Gastroesophageal sphincter (tissue), 4 donors: ENCODE measurements at places on chromosomes 1 and 21.

GRCh38 chr1:240415532-240415931 is 196.4 kb downstream of the GREM2 start:
- ATAC-seq = no peak

DNA sequence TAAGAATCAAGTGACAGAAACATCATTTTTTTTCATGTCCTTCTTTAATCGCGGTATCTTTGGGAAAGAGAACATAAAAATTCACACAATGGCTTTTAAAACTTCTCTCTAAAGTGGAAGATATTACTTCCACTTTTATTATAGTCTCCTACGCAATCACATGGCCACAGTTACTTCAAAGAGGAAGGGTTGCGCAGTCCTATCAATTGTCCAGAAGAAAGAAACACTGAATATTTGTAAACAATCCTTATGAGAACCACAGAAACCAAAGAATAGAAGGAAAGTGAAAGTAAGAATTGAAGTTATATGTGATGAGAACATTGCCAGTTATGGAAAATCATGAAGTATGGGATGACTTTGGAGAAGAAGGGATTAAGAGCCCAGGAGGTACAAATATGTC is 32.6 kb downstream of the CFH start:
- no peak for ATAC-seq

DNA sequence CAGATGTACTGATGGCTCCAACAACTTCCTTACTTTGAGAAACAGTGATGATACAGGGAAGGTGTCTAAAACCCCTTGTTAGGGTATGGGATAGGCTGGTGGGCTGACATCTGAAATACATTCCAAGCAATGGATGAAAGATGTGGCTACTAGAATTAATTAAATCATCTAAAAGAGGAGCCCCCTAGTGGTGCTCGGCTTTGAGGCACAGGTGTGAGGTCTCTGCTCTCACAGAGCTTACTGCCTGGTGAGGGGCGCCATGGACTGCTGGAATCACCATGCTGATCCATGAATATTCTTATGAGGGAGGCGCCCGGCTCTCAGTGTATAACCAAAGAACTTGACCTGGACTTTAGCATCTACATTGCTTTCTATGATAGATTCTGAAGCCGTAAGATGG is 48.5 kb downstream of the GNG4 start:
- ATAC-seq = no peak

- no peak for ATAC-seq
These were observed 32.3 kb downstream of the URB1 start for GRCh38 chr21:32360401-32360975.

- ATAC-seq = no peak
These were observed 6.8 kb upstream of the CDC42 start for GRCh38 chr1:22045604-22046228.

DNA sequence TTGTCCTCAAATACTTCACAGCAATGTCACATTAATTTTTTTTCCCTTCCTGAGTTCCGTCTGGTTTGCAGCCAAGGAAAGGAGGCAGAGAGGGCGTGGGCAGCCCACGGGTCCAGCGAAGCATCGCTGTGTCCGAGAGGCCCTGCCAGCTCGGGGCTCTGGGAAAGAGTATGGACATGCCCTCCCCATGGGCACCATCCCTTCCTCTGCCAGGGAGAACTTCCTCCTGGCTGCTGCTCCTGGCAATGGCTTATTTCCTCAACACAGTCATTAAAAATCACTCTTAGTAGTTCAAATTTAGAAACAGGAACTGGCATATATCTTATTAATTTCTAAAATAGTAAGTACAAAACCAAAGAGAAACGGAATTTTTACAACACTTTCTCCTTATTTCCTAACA is 115.4 kb downstream of the RIPK4 start:
- no peak for ATAC-seq

DNA sequence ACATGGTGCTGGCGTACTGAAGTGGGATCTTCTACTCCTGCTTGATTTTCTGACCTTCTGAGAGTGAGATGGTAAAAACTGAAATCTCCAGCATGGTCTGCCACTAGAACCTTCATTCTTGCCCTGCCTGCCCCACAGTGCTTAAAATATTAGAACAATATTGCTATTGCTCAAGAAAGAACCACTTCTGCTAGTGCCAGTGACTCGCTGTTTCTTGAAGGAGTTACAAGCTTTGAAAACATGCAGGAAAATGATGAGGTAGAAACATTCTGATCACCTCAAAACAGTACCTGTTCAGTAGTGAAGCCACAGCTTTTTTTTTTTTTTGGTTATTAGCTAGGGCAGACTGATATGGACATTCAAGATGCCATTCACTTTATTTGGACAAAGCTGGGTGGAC is 95.3 kb downstream of the BACH1 start:
- ATAC-seq = no peak

- ATAC-seq = no peak
These were observed 37.7 kb upstream of the GPR157 start for GRCh38 chr1:9166289-9167235.

GRCh38 chr21:16840538-16840937 is 672.3 kb upstream of the CXADR start:
- ATAC-seq = no peak

DNA sequence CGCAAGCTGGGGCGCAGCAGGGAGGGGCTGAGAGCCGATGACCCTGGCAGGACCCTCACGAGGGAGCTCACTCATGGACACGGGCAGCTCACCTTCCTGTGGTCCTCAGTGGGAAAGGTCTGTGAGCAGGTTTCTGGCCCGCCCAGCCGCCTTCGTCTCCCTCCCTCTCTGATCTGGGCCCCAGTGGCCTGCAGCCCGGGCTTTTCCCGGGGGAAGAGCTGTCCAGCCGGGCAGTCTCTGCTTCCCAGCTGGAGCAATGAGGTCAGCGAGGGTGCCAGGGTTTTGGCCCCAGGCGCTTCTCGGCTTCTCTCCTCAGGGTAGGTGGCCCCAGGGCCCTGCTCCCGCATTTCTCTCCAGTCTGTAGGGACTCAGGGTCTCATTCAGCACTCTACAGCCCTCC is 22.2 kb upstream of the ARHGEF16 start:
- no peak for ATAC-seq

DNA sequence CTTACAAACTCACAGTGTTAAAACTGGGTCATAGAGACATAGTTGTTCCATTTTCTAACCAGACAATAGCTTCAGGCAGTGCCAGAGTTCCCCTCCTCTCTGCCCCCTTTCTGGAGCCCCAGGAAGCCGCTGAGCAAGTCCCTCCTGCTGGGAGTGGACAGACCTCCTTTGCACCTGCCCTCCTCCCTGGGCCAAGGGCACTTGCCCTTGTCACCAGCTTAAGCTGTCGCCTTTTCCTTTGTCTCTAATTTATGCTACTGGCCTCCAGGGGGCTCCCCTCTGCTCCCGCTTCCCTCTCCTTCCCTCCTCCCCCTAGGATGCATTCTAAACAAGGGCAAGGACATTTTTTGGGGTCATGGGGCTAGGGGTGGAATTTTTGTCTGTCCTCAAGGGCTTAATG is 182.4 kb downstream of the MIS18A start:
- no peak for ATAC-seq

- no peak for ATAC-seq
These were observed 24.6 kb downstream of the UBE4B start for GRCh38 chr1:10057343-10057742.

- ATAC-seq = no peak
These were observed 1.3 kb downstream of the EFCAB14 start for GRCh38 chr1:46717654-46718053.

- no peak for ATAC-seq
These were observed 1.4 kb downstream of the AVPR1B start for GRCh38 chr1:206115791-206116190.

- no peak for ATAC-seq
These were observed 27.6 kb downstream of the CD244 start for GRCh38 chr1:160834945-160835565.

- no peak for ATAC-seq
These were observed 83.7 kb downstream of the ZSWIM5 start for GRCh38 chr1:45122724-45123123.

DNA sequence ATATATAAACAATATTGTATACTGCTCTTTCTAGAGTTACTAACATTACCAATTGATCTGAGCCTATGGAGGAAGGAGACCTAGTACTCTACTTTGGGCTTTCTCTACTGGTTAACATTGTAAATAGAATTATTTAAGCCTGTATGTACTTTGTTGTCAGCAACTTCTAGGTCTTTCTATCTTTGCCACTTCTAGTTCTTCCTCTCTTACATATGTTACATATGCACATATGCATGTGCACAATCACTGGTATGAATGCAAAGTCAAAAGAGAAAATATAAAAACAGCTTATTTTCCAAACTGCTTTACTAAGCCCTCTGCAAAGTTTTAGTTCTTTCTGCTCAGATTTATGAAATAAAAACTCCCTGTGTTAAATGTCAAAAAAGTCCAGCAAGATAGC is 84.3 kb downstream of the PTPRC start:
- no peak for ATAC-seq

GRCh38 chr1:65812065-65812464 is 19.4 kb downstream of the PDE4B start:
- ATAC-seq = peak; percentile 67
